ENCODE measurements at places on chromosomes 5 and 9.

- DNase-seq = no peak
Observed at GRCh38 chr9:127557998-127558546, 54.0 kb upstream of the STXBP1 start.

DNA sequence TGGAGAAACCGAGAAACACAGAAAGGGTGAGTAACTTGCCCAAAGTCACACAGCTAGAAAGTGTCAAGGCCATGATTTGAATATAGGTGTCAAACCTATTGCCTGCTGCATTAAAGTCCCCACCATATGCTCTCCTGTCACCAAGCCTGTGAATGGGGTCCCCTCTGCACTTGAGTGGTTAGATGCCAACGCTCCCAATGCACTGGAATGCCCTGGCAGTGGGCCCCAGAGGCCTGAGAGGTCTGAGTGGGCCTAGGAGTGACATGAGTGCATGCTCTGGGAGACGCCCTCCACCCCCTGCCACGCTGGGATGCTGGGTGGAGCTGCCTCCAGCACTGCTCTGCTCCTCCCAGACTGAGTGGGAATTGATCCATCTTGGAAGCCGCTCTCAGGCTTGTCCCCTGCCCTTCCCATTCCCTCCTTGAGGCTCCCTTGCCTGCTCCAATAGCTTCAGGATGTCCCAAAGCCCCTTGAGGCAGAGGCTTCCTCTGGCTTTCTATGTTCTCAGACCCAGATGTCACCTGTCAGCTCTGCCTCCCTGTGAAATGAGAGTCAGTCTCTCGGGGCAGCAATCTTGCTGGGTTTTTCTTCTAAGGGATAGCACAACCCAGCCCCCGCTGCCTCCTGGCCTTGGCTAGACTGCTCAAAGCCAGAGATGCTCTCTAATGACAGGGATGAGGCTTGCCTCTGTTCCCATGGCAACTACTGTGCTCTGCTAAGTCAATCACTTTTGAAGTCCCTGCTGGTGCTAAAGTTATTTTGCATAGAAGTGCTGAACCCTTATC, 6.6 kb upstream of the ARSI start:
- DNase-seq = no peak

GRCh38 chr9:16125629-16126028, 572.8 kb downstream of the CCDC171 start:
- no peak for DNase-seq

DNA sequence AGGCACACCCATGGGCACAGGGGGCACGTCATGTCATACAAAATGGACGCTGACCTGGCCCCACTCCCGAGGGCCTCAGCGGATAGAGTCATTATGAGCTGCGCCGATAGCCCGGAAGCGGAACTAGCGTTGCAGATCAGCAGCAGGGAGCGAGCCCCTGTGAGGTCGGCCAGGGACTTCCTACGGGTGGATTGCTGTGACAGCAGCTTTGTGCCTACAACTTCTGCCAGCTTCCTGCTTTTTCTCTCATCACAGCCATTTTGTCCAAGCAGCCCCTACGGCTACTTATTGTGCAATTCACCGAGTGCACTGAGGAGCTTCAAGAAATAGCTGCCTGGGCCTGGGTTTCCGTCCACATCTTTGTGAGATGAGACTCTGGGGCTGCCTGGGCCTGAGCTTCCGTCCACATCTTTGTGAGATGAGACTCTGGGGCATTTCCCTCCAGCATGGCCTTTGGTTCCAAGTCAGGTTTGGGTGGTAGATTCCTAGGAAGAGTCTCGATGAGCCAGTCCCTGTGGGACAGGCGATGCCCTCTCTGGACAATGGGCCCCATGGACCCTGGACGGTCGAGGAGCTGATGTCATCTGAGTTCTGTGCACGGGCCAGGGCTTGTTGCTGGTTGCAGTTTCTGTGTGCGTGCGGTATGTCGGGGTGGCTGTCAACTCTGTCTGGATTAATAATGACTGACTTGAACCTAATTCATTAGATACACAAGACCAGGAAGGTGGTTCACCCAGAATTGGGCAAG, 67.0 kb upstream of the GNE start:
- no peak for DNase-seq

DNA sequence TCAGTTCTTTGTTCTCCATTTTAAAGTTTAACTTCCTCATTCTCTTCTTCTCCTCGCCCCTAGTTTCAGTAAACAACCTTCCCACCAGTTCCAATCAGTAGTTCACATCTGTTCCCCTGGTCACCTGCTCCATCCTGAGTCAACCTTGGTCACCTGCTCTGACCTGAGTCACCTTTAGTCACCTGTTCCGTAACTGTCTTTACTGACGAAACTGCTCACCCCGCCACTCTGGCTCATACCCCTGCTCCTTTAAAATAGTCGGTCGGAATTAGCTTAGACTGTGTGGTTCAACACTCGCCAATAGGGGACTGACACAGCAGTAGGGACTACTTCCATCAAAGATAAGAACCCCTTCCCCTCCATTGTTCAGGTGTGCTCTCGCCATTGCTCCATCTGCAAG, 76.3 kb upstream of the GPBP1 start:
- DNase-seq = no peak

GRCh38 chr9:73151653-73152542, at the start of gene ANXA1:
Gene ANXA1, plus strand, starts transcription at chr9:73151865. Its CDS starts 6,671 bp downstream, at chr9:73158536.
- DNase-seq = no peak

GRCh38 chr5:60330236-60330635, 369.7 kb downstream of the DEPDC1B start:
- DNase-seq = no peak

DNA sequence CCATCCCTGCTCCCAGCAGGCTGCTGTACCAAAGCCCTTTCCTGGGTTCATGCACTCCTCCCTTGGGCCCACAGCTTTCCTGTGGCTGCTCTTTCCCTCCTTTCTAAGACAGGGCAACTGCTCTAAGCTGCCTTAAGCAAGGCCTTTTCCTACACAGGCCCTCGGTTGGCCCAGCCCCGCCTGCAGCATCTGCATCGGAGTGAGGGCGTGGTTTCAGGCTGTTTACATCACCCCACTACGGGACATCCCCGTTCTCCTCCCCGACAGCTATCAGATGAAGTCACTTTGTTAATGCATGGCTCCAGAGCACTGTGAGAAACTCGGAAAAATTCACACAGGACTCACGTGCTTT, 3.4 kb downstream of the DPH7 start:
- DNase-seq = no peak

- DNase-seq = no peak
Observed at GRCh38 chr9:37370968-37371563, 51.4 kb upstream of the GRHPR start.

DNA sequence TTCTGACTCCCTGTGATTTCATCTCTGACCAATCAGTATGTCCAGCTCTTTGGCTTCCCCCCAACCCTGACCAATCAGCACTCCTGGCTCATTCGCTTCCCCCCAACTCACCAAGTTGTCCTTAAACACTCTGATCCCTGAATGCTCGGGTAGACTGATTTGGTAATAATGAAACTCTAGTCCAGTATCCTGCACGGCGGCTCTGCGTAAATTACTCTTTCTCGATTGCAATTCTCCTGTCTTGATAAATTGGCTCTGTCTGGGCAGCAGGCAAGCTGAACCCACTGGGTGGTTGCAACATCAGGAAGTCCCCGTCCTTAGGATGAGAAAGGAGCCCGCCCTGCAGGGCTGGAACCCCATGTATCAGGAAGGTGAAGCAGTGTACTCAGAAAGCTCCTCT, 10.4 kb downstream of the FCN2 start:
- DNase-seq = no peak

- peak; percentile 45 for DNase-seq
Observed at GRCh38 chr9:11702548-11702947, 990.6 kb upstream of the TYRP1 start.

GRCh38 chr5:146718609-146719008, 159.9 kb downstream of the PPP2R2B start:
- no peak for DNase-seq

- DNase-seq = no peak
Observed at GRCh38 chr5:176337913-176338312, 23.7 kb downstream of the KIAA1191 start.

DNA sequence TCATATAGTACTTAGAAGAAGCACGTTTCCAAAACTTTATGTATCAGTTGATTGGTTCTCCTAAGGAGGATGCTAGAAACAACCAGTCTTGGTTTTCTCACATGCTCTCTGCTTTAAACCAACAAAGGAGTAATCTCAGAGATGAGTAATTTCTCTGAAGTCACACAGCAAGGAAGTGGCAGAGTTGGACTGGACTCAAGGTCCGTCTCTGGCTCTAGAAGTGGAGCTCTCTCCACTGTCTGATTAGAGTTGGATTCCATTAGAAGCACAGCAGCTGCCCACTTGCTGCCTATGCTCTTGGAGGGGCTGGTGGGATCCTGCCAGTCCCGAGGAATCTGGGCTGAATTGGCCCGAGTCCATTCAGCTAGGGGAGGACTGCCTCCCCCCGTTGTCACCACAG, 21.0 kb downstream of the RALGPS1 start:
- no peak for DNase-seq

DNA sequence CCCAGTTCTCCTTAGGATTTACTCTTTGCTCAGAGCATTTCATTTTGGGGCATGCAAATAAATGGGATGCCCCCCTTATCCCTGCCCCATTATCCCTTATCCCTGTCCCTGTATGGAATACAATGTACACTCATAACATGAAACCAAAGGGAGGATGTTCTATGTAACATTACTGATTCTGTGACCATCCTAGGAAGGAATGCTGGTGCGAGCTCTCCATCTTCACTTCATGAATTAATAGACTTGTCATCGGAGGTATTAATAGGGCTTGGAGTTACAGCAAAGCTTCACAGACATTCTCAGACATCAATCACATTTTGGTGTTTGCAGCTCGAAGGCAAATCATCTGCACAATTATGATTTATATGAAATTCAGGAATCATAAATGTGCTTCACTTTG, 20.4 kb upstream of the PIK3R1 start:
- no peak for DNase-seq

DNA sequence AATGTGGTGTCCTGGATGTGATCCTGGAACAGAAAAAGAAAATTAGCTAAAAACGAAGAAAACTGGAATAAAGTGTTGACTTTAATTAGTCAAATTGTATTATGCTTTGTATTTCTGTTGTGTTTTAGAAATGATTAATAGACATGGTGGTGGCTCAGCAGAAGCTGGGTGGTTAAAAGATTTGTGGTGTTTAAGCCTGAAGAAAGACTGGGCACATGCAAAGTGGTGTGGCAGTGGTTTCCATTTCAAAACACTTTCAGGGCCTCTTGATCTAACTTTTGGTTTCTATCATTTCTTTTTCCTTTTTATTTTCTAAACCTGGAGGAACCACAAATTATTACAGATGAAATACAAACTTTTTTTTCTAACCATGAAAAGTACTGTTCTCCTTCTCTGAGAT, 44.1 kb downstream of the ADGRV1 start:
- DNase-seq = no peak

DNA sequence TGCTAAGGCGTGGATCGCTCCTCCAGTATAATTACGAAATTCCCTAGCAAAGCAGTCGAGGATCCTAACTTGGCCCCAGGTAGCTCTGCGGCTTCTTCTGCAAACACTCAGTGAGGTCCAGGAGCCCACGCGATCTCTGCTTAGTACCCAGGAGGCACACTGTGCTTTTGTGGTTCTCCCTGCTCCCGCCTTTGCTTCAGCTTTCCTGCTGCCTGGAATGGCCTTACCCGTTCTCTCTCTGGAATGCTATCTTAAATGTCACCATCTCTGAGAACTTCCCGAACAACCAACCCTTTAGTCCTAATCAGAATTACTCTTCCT, 639 bp downstream of the INVS start:
- no peak for DNase-seq

- DNase-seq = no peak
Observed at GRCh38 chr5:108587821-108588220, 159.9 kb upstream of the FER start.

GRCh38 chr5:31464081-31464480, 67.8 kb downstream of the DROSHA start:
- DNase-seq = no peak

- DNase-seq = no peak
Observed at GRCh38 chr5:115907177-115907576, 55.1 kb upstream of the LVRN start.

- DNase-seq = peak; percentile 0
Observed at GRCh38 chr9:85610074-85610860, 131.5 kb downstream of the AGTPBP1 start.

DNA sequence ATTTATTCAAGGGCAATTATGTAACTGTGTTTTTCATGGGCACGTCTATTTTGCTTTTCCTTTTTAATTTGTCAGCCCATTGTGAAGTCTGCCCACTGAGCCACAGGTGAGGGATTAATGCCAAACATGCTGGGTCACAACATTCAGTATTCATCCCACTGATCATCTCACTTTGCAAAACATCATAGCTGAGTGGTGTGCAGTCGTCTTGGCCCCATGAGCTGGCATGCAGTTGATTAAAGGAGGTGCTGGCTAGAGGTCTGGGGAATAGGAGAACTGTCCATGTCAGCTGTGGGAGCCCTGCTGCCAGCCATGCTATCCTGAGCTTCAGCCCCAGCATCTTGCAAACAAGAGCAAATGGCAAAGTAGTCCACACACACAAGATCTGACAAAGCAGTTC, 11.7 kb upstream of the ESM1 start:
- DNase-seq = no peak

DNA sequence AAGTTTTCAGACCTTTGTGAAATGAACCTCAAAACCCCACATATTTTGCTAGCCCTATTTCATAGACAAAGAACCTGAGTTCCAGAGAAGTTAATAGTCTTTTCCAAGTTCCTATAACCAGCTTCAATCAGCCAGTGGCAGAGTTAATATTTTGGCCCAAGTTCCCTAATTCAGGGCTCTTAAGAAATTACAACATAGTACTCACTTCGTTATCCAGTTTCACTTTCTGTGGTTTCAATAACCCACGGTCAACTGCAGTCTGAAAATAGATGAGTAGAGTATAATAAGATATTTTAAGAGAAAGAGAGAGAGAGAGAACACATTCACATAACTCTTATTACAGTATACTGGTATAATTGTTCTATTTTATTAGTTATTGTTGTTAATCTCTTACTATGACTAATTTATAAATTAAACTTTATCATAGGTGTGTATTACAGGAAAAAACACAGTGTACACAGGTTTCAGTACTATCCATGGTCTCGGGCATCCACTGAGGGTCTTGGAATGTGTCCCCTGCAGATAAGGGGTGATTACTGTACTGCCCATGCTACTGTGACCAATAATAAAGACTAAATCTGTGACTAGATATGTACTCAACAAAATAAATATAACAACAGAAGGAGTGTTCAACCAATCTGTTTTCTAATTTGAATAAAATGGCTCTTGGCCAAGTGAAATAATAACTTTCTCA, 9.3 kb upstream of the MYOT start:
- no peak for DNase-seq

GRCh38 chr9:98504298-98505282, 204.1 kb downstream of the GABBR2 start:
- peak; percentile 49 for DNase-seq

DNA sequence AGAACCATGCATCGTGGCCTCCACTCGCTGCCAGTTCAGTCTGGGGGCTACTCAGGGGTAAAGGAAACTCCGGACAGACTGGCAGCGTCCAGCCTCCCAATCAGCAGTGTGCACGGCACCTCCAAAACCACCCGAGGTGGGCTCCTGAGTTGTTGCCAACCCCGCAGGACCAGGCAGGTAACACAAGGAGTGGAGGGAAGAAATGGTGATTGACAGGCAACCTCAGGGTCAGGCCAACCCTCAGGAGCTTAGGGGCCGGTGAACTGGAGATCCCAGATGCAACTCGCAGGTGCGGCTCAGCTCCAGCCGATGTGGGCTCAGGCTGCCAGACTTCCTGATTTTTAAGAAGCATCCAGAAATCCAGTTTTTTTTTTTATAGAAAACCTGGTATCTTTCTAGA, 37.3 kb upstream of the AKNA start:
- no peak for DNase-seq

GRCh38 chr5:113169720-113170119, 193.1 kb downstream of the DCP2 start:
- DNase-seq = no peak

Data from NCI-H1436 treated with DMSO at 0.1 percent for 48 hours (cell line).